ENCODE measurements at places on chromosomes 12 and 14.

DNA sequence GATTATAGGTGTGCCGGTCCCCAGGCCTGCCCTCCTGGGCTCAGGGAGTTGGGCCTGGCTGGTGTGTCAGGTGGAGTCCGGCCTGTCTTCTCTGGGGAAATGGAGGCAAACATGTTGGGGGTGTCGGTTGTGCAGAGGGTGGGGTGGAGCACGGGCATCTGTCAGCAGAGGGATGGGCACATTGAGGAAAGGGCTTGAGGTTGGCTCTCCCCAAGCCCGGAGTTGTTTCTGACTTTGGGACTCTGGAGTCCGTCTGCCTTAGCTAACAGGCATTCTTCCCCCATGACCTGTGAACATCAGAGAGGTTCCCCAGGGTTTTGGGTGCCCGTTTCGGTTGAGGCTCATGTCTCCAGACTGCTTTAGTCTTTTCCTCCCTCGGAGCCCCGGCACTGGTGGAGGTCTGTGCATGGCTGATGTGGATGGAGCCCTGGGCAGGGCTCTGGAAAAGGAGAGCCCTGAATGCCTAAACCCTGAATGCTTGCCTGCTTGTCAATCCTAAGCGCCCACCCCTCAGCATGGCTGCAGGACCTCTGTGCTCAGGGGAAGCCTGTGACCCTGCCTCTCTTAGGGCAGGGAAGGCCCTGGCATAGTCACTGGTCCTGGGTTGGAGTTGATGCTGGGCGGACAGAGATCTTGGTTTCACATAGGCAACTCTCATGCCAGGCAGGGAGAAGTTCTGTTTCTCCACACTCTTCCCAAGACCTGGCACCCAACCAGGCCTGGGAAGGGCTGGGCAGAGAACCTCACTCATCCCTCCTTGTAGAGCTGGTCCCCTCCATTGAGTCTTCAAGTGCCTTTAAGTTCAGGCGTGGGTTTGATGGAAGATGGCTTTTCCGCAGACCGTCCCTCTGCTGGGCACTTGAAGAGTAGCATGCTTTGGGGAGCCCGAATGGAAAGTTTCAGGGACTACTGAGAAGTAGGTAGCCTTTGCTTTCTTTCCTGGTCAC, 12.9 kb downstream of the NYNRIN start:
- DNase-seq = no peak

DNA sequence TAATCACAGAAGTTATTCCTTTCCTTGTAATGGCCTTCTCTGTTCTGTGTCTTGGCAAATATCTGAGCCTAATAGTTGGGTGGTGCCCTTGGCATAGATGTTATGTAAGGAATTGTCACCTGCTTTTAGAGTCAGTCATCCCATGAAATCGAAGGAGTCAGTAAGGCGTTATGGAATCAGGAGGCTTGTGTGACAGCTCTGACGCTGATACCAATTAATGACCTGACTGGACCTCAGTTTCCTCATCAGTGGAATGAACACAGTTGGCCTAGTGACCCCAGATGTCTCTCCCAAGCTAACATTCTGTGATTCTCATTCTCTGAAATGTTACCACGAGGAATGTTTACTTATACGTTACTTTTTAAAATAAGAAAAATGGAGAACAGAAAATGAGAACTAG, 32.1 kb downstream of the TXNRD1 start:
- no peak for DNase-seq

DNA sequence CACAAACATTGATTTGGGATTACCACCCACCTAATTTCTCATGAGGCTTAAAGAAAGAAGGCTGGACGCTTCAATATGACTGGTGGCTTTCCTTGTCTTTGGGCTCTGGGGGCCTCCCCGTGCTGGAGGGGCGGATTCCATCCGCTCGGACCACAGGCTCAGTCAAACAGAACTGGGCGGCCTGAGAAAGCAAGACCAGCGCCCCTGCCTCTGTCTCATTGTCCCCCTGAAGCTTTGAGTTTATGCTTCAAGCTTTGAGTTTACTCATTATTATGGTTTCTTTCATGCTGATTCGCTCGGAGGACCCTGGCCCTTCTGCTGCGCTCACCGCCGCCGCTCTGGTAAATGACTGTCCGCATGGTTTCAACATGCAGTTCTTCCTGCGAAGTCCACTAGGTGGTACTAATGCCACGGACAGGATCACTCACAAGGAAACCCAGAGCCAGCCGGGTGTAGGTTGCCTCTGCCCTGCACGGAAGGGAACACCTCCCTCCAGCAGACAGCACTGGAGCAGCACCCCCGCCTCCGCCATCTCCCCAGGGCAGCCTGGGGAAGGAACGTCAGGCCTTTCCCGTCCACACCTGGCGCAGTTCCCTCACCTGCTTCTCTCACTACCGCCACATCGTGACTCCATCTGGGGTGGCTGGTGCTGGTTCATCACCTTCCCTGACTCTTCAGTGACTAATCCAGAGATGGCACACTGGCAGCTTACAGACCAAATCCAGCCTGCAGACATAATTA, 13.2 kb upstream of the TIGAR start:
- no peak for DNase-seq

DNA sequence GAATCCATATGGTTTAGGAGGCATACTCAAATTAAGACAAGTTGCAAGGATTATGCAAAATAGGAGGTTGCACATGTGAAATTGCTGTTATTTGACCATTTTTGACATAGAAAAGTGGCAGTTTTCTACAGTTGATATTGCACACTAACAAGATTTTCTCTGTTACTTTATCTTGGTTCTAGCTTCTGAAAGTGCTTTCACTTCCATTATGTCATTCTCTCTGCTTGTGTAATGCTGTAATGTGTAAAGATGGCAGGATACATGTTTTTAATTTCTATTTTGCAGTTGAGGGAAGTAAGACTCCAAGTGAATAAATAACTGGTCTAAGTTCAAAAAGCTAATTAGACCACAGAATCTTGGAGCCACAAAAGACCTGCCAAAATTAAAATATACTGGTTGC, 60.6 kb downstream of the MYRFL start:
- no peak for DNase-seq

DNA sequence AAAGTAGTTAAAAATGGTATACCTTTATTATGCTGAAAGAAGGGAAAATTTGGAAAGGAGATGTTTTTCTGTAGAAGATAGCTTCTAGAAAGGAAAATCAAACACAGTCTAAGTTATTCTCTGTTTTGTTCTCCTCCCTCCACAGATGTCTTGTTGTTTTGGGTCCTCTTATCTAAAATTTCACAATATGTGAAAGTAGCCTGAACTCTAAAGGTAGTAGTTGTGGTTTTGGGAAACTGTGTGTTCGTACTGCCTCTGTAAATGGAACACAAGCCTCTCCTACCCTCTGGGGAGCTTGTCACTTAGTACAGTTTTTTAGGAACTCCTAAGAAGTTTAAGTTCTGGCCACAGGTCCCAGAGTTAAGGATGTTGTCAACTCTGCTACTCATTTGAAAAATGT, 112.6 kb downstream of the CRADD start:
- DNase-seq = no peak

DNA sequence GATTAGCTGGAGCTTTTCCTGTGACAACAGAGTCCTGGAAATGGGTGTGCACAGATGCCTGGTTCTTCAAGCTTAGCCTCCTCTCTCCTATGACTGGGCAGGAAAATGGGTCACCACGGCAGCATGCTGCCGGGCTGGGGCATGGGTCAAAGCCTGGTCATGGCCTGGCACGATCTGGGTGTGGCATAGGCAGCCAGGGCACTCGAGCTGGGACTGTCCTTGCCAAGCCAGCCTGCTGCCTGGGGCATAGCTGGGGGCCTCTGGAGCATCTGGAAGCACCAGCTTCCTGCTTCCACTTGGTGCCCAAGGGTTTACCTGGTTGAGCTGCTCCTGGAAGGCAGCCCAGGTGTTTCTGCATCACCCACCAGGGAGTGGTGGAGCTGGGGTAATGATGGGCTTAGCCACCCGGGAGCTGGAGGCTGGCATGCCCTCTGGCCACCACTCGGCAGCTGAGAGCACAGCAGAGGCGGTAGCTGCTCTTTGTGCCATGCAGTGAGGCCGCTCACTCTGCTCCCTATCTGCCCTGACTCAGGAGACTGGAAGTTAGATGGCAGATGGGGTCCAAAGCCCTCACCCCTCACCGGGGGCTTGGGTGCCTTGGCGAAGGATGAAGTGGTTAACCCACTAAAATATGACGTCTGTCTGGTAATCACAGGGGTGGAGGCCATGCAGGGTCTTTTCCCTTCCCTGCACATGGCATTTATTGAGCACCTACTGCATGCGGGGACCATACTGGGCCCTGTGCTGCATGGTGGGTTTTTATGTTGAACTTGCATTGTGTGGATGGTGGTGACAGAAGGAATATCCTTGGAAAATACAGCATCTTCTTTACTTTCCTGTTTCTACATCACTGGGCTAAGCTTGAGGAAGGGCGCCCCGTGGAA, 1.7 kb downstream of the OTUB2 start:
- DNase-seq = no peak

GRCh38 chr12:41972598-41972997, 172.1 kb downstream of the GXYLT1 start:
- no peak for DNase-seq

GRCh38 chr12:57621497-57622292, 10.5 kb downstream of the ARHGEF25 start:
- no peak for DNase-seq

GRCh38 chr12:91555436-91556415, 373.1 kb upstream of the DCN start:
- no peak for DNase-seq

DNA sequence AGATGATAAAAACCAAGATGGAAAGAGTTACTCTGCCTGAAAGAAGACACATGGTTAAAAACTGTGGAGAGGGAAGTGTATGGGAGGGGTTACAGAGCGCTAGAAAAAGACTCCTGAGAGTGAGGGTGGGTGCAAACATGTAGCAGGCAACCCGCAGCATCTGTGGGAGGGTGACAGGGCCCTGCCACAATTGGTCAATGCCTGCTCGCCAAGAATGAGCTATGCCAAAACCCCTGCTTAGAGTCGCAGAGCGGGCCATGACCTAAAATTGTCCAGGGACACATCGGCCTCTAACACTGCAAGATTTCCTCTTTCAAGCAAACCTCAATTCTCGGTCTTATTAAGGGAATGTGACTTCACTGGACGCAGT, 700 bp downstream of the PRKAG1 start:
- DNase-seq = peak; percentile 36

GRCh38 chr12:6226002-6226678, 25.9 kb downstream of the CD9 start:
- no peak for DNase-seq

DNA sequence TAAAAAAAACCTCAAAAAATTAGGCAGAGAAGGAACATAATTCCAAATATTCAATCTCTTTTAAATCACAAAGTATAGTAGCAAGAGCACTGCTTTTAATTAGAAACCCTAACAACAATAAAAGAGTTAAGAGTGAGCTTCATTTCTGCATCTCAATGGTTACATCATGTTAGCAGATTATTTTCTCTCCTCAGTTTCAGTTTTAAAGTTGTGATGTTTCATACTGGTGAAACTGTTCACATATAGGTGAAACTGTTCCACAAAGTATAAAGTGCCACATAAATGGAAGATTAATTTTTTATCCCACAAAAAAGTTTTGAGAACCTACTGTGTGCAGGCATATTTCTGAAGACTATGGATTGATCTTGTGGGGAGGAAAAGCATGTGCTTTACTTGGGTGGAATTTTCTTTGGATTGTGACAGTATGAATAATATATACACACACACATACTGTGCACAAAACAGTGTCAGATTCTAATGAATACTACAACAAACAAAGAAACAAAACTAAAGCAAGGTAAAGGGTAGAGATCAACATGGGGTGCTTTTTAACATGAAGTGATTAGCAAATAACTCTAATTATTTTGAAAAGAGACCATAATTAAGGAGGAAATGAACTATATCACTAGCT, 17.1 kb downstream of the LUM start:
- no peak for DNase-seq

DNA sequence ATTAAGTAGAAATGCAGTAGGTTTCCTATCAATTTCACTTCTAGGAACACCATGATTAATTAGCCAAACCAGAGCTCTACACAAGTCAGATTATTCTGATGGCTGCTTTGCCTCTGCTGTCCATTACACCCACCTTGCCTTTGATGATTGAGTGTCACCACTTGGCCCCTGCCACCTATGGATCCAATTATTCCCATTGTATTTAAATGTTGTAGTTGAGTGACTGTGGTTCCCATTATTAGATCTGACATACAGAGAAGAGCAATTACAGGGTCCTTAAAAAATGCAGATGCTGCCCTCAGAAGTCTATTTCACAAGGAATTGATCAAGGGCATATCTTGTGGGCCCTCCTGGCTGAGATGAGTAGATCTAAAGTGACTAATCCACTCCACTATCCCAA, 39.5 kb upstream of the SLC38A4 start:
- no peak for DNase-seq

DNA sequence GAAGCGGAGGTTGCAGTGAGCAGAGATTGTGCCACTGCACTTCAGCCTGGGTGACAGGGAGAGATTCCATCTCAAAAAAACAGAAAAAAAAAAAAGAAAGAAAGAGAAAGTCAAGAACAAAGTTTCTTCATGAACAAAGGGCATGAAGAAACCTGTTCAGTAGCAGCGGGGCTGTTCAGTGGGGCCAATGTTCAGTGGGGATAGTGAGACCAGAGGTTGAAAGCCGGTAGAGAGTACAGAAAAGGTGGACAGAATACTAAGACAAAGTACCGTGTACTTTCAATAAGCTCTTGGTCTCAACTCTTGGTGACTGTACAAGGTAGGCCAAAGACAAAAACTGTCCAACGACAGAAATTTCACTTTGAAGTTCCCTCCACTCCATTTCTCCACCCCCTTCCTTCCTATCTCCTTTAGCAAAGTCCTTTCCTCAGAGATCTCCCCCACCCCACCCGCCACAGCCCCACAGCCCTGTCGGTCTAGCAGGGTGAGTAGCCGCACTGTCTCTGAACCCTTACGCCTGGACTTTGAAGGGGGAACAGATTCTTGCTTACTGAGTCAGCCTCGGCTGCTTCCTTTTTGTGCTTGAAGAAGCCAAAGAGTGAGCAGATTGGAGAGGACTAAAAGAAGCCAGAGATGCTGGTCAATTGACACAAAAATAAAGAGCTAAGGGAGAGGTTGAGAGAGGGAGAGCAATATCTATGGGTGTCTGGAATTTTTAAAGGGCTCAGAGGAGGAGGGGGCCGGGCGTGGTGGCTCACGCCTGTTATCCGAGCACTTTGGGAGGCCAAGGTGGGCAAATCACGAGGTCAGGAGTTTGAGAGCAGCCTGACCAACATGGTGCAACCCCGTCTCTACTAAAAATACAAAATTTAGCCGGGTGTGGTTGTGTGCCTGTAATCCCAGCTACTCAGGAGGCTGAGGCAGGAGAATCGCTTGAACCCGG, 44.2 kb upstream of the FOS start:
- DNase-seq = no peak

DNA sequence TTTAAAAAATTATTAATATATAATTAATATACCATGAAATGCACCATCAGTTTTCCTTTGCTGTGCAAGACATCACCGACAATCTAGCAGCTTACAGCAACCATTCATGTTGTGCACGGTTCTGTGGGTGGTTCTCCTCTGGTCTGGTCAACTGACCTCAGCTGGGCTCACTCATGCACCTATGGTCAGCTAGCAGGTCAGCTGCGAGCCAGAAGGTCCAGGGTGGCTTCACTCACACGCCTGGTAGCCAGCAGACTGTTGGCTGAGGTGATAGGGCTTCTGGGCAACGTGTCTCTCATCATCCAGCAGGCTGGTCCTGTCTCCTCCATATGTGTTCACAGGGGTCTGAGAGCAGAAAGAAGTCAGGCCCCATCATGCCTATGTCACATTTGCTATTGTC, 210.4 kb downstream of the KIF26A start:
- no peak for DNase-seq

Data from NK-92 treated with Interleukin-12 subunit alpha and Interleukin-12 subunit beta, amount 100 ng/mL, for 24 hours (cell line).